Stimulated activated CD4-positive, alpha-beta T cell treated with anti-CD3 and anti-CD28 coated beads, Interleukin-1b, Interleukin-23, amount 100 ng/mL, for 4 hours (primary cell): ENCODE measurements at places on chromosomes 7 and 10.

DNA sequence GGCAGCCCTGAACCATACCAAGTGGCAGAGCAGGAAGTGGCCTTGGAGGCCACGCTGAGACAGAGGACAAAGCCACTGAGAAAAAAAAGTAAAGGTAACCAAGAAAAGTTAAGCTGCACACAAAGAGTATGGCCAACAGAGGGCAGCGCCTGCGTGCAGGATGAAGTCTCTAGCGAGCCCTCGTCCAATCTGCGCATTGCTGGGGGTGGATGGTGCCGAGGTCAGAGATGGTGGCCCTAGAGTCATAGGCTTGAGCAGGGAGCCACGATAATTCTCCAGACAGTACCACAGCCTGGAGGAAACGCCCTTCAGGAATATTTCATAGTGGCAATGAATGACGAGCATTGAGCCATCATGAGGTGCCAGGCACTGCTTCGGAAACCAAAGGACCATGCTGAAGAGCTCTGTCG is 9.7 kb downstream of the ATP6V0E2 start:
- DNase-seq = no peak

GRCh38 chr7:106143711-106144337 is 31.7 kb upstream of the SYPL1 start:
- no peak for DNase-seq

DNA sequence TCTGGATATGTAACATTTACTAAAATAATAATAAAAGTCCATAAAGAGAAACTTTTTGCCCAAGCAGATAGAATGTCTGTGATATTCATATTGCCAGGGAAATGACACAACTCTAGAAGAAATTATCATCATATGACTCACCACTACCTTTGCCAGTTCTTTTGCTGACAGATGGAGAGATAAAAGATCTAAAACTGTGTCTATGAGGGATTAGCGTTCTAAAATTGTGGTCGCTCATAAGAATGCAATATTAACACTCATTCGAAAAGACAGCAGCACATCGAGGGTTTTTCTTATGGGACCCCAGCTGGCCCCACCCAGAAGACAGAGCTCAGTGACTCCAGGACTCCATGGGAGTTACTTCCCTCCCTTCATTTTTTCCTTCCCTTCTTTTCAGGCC is 16.6 kb upstream of the LANCL2 start:
- DNase-seq = no peak

GRCh38 chr10:5628451-5629302 is 37.7 kb downstream of the ASB13 start:
- no peak for DNase-seq

GRCh38 chr10:50211670-50212069 is 39.6 kb downstream of the ASAH2 start:
- no peak for DNase-seq

GRCh38 chr7:38317515-38317914 is 44.1 kb upstream of the TARP start:
- no peak for DNase-seq

DNA sequence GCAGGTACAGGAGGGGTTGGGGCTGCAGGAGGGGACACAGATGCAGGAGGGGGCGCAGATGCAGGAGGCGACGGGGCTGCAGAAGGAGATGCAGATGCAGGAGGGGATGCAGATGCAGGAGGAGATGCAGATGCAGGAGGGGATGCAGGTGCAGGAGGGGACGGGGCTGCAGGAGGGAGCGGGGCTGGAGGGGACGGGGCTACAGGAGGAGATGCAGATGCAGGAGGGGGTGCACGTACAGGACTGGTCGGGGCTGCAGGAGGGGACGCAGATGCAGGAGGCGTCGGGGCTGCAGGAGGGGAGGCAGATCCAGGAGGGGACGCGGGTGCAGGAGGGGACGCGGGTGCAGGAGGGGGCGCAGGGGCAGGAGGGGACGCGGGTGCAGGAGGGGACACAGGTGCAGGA is 66.5 kb downstream of the VWA2 start:
- no peak for DNase-seq
